Activated CD8-positive, alpha-beta memory T cell treated with anti-CD3 and anti-CD28 coated beads, Interleukin-2, amount 50 U/mL, for 4 hours (primary cell): ENCODE measurements at places on chromosomes 3 and 15.

- DNase-seq: no peak
Observed at GRCh38 chr3:3998140-3998922, 199.1 kb downstream of the LRRN1 start.

GRCh38 chr15:50890751-50891150 lies 17.7 kb upstream of the AP4E1 start:
- DNase-seq: no peak

GRCh38 chr3:191244242-191244867 lies 45.3 kb downstream of the OSTN start:
- no peak for DNase-seq

- DNase-seq: no peak
Observed at GRCh38 chr15:49225572-49226281, 55.7 kb downstream of the GALK2 start.

- DNase-seq: no peak
Observed at GRCh38 chr15:63067306-63067705, 24.8 kb downstream of the TPM1 start.
